Upper lobe of left lung (tissue), 6 donors: ENCODE measurements at places on chromosomes 7 and 10. TPM values are rescaled to one million over a fixed set of nuclear protein-coding genes. Genes with fewer than 3 reads are reported as not detected.

DNA sequence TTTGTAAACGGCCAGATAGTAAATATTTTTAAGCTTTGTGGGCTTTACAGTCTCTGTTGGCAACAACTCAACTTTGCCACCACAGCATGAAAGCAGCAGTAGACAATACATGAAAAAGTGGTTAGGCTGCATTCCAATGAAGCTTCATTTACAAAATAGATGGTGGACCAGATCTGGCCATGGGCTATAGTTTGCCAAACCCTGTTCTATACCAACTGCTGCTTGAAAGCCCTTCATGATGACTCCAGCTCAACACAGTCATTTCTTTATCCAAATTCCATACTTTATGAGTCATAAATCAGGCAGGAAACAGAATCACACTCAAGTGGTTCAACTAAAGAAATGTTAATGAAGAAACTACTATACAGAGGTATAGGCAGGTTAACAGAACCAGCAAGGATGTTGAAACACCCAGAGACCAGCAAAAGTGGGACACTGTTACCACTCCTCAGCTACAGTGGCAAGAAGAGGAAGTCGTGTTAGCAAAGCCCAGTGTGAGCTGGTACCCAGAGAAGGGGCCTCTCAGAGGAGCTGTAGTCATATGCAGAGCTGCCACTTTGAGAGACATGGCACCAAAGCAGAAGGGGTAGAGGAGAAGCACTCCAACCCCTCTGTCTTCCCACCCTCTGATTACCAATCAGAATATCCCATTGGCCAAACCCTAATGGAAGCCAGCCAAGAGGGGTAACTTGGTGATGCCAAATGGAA is 72.5 kb downstream of the PRLHR start:
- DNase-seq = no peak

- DNase-seq = no peak
Measured at GRCh38 chr10:129881641-129882040, 82.4 kb downstream of the EBF3 start.

Gene KIAA1217
- 59.7 TPM for total RNA-seq

GRCh38 chr7:129501760-129502707 is at the start of gene SMKR1:
SMKR1 (plus strand) TSS chr7:129502531; CDS start chr7:129502825, 294 bp downstream.
- peak; percentile 76 for DNase-seq

Gene FGFR2
- 83.7 TPM for total RNA-seq

- no peak for DNase-seq
Measured at GRCh38 chr10:132962623-132963429, 20.5 kb upstream of the CFAP46 start.

Gene RET
- total RNA-seq = 0.34 TPM

Gene SEMA3A
- total RNA-seq = 1.4 TPM

GRCh38 chr7:44196450-44196872 is 4.3 kb upstream of the YKT6 start:
- no peak for DNase-seq

GRCh38 chr7:26532471-26532870 is 240.8 kb downstream of the SNX10 start:
- DNase-seq = no peak

- DNase-seq = no peak
Measured at GRCh38 chr10:13716081-13717071, 129.6 kb downstream of the PRPF18 start.
